ENCODE measurements at places on chromosomes 16 and 17. TPM values are rescaled to one million over a fixed set of nuclear protein-coding genes. Genes with fewer than 3 reads are reported as not detected.
A peak's percentile ranks its signal among the peaks of the same experiment; 100 is the strongest.

- H3K27ac ChIP-seq = peak overlapping the region; percentile 19
- H3K4me1 ChIP-seq = no peaks in the 10 kb centered on the region
- no peaks in the 10 kb centered on the region for H3K27me3 ChIP-seq
- H3K4me3 ChIP-seq = no peak overlapping the region
- H3K36me3 ChIP-seq = peaks cover 39% of the 10 kb centered on the region
Observed at GRCh38 chr16:68332411-68333121, 21.7 kb downstream of the PRMT7 start.

- no peaks in the 10 kb centered on the region for H3K4me1 ChIP-seq
- no peak overlapping the region for H3K4me3 ChIP-seq
- no peak for DNase-seq
- H3K36me3 ChIP-seq = no peaks in the 10 kb centered on the region
Observed at GRCh38 chr17:21113716-21114115, 13.0 kb upstream of the DHRS7B start.

- no peaks in the 10 kb centered on the region for H3K27me3 ChIP-seq
- H3K27ac ChIP-seq = peak overlapping the region; percentile 93
- no peak overlapping the region for H3K4me3 ChIP-seq
- DNase-seq = no peak
- H3K4me1 ChIP-seq = no peaks in the 10 kb centered on the region
- H3K36me3 ChIP-seq = no peaks in the 10 kb centered on the region
Observed at GRCh38 chr16:65125871-65126270, 4.0 kb upstream of the CDH11 start.

DNA sequence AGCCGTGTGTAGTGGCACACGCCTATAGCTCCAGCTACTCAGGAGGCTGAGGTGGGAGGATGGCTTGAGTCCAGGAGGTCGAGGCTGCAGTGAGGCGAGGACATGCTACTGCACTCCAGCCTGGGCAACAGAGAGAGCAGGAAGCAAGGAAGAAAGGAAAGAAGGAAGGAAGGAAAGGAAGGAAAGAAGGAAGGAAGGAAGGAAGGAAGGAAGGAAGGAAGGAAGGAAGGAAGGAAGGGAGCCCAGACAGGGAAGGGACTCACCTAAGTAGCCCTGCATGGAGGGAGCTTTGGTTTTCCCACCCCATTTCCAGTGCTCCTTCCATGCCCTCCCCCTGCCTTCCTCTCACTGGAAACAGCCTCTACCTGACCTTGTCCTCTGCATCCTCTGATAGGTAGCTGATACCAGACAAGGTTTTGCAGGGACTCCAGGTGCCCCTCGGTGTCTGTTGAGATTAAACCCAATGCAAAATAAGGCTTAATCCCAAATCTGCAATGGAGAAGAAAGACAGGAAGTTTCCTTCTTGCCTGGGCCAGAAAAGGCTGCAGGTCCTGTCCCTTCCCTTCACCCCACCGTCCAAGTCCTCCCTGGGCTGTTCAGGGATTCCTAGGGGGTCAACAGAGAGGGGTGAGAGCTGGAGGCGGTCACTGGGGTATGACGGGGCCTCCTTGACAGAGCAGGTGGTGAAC is 21.5 kb upstream of the CA4 start:
- no peaks in the 10 kb centered on the region for H3K4me1 ChIP-seq
- H3K36me3 ChIP-seq = no peaks in the 10 kb centered on the region
- no peaks in the 10 kb centered on the region for H3K27me3 ChIP-seq
- H3K4me3 ChIP-seq = no peak overlapping the region
- no peak overlapping the region for H3K27ac ChIP-seq

MMP25 gene
- 0.21 TPM for total RNA-seq

- no peaks in the 10 kb centered on the region for H3K36me3 ChIP-seq
- peaks cover 28% of the 10 kb centered on the region for H3K27me3 ChIP-seq
- DNase-seq = no peak
- peak overlapping the region; percentile 47 for H3K4me3 ChIP-seq
- peaks cover 4% of the 10 kb centered on the region for H3K4me1 ChIP-seq
Observed at GRCh38 chr17:39738983-39739884, 1.5 kb downstream of the GRB7 start.

GRCh38 chr16:54266363-54266955 is 20.1 kb downstream of the IRX3 start:
- no peak for DNase-seq
- H3K27me3 ChIP-seq = no peaks in the 10 kb centered on the region
- H3K36me3 ChIP-seq = no peaks in the 10 kb centered on the region
- H3K4me1 ChIP-seq = no peaks in the 10 kb centered on the region
- H3K4me3 ChIP-seq = no peak overlapping the region

DNA sequence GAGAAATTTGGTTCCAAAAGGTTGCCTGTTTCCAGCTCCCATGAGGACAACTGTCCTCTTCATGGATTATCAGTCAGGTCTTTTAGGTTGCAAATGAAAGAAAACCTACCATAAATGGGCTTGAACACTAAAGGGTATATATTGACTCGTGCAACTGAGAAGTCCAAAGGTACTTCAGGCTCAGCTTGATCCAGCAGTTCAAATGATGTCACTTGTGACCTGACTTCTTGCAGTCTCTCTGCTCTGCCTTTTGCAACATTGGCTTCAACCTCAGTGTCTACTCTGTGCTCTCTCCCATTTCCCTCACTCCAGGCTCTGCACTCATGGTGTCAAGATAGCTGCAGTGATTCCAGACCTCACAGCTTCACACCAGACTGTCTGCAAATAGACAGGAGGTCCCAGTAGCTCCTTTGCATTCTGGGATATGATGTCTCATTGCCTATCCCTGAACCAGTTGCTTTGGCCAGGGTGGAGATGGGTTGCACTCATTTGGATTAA is 5.5 kb upstream of the CALB2 start:
- H3K36me3 ChIP-seq = no peaks in the 10 kb centered on the region
- H3K4me1 ChIP-seq = no peaks in the 10 kb centered on the region
- no peak overlapping the region for H3K27ac ChIP-seq
- H3K27me3 ChIP-seq = no peaks in the 10 kb centered on the region
- no peak for DNase-seq
